Activated CD8-positive, alpha-beta memory T cell treated with anti-CD3 and anti-CD28 coated beads for 24 hours (primary cell): ENCODE measurements at places on chromosomes 11 and 22.

GRCh38 chr22:35008213-35008612, 57.7 kb upstream of the ISX start:
- DNase-seq, result no peak

DNA sequence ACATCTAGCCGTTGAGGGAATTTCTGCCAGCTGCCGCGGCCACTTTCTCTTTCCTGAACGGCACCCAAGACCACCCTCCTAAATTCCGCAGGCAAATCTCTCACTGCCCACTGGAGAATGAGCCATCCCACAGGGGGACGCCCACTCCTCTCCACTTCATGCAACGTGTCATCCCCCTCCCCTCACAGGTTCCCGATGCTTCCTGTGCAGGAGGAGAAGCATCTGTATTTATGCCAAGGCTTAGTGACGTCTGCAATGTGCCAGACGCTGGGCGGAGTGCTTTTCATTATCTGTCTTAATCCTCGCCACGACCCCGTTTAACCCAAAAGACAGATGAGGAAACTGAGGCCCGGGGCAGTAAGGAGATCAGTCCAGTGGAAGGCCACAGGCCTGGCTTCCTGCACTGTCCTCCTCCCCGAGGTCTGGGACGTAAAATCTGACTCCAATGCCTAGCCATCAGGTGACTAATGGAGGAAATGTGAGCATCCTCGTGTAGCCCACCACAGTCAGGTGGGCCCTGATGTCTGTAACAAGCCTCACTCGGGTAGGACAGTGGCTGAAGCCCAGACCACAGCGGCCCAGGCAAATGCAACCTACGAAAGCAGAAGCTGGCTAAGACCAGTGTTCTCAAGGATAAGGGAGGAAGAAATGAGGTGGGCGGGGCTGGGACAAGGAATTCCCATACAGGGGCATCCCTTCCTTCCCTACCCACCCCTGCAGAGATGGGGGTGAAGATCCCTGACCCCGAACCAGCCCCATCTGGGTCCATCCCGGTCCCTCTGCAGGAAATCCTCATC, 23.1 kb downstream of the MN1 start:
- no peak for DNase-seq

DNA sequence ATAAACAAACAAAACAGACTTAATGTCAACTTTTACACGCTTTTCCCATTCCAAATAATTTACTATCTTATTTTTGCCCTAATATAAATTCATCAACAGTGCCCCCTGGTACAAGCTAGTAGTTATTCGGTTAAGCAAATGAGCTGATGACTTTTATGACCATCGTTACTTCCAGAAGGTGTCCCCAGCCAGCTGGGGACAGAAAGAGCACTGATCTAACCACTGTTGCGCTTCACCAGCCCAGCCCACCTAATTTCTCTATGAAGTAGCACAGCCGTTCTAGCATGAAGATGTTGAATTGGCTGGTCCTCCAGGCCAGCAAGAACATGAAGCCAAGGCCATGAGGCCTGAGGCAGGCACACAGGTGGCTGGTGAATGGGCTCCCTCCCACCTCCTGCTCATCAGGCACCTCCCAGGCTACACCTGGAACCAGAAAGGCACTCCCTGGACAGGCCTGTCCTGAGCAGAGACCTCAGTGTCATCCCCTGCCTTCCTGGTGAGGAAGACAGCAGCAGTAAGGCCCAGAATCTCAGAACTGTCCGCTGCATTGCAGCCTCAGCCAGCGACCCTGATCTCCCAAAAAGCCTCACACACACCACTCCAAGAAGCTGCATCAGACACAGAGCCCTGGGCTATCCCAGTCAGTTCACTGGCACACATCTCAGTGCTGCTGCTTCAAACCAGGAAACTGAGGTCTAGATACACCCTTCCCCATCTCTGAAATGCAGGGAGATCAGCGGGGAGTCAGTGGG, 12.9 kb downstream of the GNB1L start:
- DNase-seq, result peak; percentile 42

DNA sequence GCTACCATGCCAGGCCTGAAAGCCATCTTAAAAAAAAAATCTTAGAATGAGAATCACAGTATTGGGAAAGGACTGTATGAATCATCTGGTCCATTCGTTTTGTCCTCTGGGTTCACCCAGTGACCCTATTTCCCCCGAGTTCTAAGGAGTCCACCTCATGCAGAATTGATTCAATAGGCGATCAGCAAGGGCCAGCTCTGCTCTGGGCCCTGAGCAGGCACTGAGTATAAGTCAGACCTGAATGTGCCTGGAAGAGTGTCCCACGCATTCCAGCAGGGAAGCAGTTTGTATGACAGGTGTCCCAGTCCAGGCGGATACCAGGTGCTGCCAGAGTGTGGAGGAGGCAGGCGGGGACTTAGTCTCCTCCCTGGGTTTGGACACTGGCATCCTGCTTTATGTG, 883 bp upstream of the HMOX1 start:
- no peak for DNase-seq

- DNase-seq, result peak; percentile 77
Measured at GRCh38 chr22:40348025-40348658, 1.8 kb downstream of the ADSL start.

GRCh38 chr11:58629857-58630256, 7.4 kb downstream of the CNTF start:
- DNase-seq, result no peak

GRCh38 chr11:87966216-87966615, 209.0 kb downstream of the RAB38 start:
- no peak for DNase-seq

DNA sequence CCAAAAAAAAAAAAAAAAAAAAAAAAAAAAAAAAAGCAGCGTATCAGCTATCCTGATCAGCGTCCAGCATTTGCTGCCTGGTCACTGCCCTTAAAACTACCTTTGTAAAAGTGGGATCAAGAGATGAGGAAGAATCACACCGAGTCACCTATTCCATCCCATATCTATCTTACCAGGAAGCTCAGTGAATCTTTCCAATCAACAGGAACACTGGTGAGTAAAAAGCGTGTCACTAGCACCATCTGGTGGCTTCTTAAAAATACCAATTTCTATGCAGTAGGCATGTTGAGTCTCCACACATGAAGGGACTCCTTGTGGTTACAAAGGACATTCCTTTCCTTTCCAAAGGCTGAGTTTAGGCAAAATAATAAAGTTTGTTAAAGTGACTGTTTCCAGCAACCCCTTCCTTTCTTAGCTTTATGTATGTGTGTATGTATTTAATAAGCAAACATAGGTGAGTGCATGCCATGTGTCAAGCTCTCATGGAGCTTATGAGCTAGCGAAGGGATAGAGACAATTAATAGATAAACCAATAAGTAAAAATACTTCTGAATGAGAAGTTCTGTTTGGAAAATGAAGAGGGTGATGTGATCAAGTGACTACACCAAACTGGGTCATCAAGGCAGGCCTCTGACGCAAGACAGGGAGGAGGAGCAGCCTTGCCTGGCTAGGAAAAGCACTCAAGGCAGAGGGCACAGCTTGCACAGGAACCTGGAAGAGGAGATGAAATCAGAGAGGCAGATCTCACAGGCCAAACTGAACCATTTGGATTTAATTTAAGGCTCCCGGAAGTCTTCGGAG, 13.9 kb upstream of the TP53AIP1 start:
- no peak for DNase-seq

- DNase-seq, result no peak
Measured at GRCh38 chr11:60377401-60378136, 763 bp upstream of the MS4A7 start.

GRCh38 chr11:118112711-118113430, 26.1 kb upstream of the SMIM35 start:
- DNase-seq, result no peak

GRCh38 chr11:63917692-63918506, 935 bp upstream of the RCOR2 start:
- DNase-seq, result peak; percentile 67

DNA sequence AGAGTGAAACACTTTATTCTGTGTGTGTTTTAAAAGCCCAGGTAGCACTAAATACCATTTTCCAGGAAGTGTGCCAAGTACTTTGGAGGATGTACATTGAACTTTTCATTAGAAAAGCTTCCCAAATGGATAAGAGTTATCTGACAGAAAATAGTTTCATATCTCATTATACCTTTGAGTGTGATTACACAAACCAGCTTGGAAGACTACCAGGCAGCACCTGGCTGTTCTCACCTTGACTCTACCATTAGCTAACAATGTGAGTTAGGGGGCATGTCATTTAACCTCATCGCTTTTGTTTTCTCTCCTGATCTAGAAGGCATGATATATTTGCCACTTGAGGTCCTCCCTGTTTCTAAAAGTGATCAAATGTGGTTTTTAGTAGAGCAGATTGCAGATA, 50.2 kb downstream of the GRM5 start:
- DNase-seq, result no peak

- no peak for DNase-seq
Measured at GRCh38 chr11:78061088-78061920, 2.4 kb upstream of the THRSP start.

- DNase-seq, result no peak
Measured at GRCh38 chr11:114821621-114822412, 143.5 kb downstream of the NXPE2 start.

GRCh38 chr22:39949964-39950737, 10.0 kb upstream of the TMA7B start:
- DNase-seq, result no peak

DNA sequence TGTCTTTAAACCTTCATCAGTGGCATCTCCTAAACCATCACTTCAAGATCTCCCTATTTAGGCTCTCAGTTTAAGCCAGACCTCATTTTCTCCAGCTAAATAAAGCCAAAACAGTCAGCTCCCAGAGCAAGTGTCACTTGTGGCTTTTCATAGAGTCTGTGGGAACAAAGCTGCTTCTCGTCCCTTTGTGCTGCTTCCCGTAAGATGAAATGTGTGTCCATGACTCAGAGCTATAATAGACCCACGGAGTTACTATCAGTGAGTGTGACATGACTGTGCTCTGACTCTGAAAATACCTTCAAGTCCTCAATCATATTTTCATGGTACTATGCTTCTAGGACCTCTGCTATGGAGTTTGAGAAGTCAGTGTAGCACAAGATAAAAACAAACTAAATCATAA, 57.3 kb upstream of the SLN start:
- DNase-seq, result no peak

GRCh38 chr11:71221821-71222220, 30.6 kb downstream of the SHANK2 start:
- DNase-seq, result no peak

- DNase-seq, result no peak
Measured at GRCh38 chr11:1760351-1761109, 3.2 kb downstream of the CTSD start.

DNA sequence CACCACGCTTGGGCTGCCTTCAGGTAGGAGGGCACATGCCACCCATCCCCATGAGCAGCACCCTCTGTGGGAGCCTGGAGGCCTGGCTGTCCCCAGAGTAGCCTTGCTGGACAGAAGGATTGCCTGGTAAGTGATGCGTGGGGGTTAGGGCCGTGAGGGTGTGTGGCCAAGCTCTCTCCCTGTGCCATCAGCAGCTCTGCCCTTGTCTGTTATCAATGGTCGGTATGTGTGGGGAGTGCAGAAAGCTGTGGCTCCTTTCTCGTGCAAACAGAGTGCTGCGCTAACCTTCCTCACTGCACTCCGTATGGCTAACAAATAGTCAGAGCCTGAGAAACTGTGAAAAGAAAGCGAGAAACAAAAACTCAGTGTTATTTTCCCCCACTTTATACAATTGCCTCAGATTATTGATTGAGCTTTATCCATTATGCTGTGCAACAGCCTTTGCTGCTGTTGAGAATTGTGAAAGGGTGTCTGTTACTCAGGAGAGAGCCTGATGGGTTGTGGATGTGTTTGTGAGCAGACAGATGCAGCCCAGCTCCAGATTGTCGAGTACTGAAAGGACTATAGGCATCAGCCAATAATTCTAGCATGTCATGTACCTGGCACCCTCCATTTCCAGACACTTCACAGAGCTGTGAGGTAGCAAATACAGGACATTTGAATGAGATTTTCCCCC, 432.2 kb downstream of the NTM start:
- no peak for DNase-seq

DNA sequence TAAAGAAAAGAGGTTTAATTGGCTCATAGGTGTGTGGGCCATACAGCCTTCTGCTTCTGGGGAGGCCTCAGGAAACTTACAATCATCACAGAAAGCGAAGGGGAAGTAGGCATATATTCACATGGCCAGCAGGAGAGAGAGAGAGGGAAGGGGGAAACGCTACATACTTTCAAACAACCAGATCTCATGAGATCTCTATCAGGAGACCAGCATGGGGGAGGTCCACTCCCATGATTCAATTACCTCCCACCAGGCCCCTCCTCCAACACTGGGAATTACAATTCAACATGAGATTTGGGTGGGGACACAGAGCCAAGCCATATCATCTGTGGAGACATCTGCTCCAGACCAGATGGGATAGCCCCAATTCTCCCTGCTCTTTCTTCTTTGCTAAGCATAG, 866.0 kb downstream of the BRD1 start:
- DNase-seq, result no peak

DNA sequence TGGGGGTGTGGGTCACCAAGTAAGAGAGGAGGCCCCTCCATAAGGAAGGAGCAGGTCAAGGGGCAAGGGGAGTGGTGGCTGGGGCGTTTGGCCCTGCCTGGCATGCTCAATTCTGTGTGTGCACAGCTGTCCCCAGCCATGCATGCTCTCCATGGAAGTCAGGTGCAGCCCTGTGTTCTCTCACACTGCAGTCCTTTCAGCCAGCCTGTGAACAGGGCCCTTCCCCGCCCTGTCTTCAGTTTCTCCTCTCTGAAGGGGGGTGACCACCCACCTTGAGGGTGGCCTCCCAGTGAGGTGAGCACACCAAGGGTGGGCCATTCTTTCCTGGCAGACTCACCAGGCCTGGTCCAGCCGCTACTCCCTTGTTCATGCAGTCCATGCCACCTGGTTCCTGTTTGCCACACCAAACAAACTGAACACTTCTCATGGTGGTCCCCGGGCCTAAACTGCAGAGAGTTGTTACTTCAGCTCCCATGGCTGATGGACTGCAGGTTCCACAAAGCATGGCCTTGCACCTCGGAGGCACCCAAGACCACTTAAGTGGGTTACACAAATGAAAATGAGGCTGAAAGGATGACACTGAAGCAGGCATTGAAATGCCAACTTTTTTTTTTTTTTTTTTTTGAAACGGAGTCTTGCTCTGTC, 1.7 kb upstream of the CHCHD10 start:
- DNase-seq, result no peak

- no peak for DNase-seq
Measured at GRCh38 chr11:34599406-34599945, 21.4 kb upstream of the EHF start.

- no peak for DNase-seq
Measured at GRCh38 chr11:67534070-67534679, 10.9 kb upstream of the CABP2 start.

GRCh38 chr11:27218421-27219038, 144.5 kb downstream of the CCDC34 start:
- no peak for DNase-seq

DNA sequence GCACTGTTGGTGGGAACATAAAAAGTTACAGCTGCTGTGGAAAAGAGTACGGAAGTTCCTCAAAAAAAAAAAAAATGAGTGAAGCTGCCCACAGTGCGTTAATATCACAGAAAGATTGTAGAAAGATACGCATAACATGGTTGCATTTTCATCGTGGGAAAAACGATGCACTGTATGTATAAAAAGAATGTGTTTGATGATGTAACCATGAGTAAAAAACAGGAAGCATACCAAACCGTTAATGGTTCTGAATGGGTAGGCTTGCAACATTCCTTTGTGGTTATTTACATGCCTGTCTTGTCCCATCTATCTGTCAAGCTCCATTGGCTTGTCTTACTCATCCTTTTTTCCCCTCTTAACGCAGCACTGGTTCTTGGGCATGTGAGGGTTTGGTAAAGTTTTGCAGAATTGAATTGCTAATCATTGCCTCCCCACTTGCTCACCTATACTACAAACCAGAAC, 33.8 kb upstream of the DKK3 start:
- DNase-seq, result no peak
